Activated CD4-positive, CD25-positive, alpha-beta regulatory T cell treated with anti-CD3 and anti-CD28 coated beads, Interleukin-2, amount 50 U/mL, for 24 hours (primary cell): ENCODE measurements at places on chromosomes 5 and 9.

DNA sequence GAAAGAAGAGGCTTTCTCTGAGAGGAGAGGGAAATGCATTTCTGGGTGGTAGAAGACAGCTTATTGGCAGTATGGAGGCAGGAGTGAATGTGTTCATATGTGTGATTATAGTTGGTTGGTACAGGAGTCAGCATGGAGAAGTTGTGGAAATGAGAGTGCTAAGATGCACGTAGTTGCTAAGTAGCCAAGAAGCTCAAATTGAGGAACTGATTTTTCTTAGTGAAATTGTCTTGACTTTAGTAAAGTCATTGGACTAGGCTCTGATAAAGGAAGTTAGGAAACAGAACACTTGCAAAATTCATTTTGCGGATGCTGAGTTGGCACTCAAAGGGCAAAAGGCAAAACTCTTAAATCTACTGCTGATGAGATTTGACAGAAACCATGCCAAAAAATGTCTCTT, 158.9 kb upstream of the VCAN start:
- no peak for ATAC-seq

DNA sequence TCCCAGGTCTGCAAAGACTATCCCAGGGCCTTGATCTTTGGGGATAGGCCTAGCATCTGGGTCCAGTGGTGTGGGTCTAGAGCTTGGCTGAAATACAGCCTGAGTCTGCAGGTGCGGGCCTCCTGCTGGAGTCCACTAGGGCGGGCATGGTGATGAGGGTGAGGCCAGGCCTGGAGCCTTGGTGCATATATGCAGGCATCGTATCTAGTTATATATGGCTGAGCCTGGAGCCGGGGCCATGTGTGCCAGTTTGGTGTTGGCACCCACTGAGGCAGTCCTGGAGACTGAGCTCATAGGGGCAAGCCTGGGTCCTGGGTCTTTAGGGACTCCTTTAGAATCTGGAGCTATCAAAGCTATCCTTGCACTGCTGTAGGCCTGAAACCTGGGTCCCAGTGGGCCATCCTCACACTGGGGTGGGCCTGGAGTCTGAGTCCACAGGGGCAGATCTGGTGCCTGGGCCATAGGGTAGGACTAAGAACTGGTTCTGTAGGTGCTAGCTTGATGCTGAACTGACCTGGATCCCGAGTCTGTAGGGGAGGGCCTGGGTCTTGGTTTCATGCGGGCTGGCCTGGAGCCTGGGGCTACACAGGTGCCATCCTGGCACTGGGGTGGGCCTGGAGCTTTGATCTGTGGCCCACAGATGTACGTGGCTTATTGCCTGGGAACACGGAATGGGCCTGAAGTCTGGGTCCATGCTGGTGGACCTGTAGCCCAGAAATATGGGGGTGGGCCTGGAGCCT, 346.5 kb upstream of the MEF2C start:
- ATAC-seq, result no peak

DNA sequence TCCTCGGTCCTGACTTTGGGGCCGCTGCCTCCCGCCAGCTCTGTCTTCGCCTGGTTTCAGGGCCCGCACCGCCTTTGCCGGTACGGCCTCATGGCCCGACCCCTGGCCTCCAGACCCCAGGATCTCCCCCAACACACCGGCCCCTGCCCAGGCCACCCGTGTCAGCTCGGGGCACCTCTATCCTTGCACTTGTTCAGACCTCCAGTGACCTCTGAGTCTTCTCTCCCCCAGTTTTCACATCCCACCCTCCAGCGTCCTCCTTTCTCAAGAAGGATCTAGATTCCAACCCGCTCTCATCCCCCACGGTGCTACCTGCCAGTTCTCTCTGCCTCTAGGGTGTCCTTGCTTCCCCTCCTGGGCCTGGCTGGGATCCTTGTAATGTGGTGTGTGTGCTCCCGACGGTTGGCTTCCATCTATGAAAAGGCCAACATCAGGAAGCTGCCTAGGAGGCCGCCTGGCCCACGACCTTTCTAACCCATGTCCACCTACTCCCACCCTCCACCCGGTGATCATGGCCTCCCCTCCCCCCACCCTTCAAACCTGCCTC, 61.1 kb downstream of the SPATA31C2 start:
- ATAC-seq, result no peak

- ATAC-seq, result no peak
These were observed 115.0 kb downstream of the KIAA1958 start for GRCh38 chr9:112601636-112602035.

DNA sequence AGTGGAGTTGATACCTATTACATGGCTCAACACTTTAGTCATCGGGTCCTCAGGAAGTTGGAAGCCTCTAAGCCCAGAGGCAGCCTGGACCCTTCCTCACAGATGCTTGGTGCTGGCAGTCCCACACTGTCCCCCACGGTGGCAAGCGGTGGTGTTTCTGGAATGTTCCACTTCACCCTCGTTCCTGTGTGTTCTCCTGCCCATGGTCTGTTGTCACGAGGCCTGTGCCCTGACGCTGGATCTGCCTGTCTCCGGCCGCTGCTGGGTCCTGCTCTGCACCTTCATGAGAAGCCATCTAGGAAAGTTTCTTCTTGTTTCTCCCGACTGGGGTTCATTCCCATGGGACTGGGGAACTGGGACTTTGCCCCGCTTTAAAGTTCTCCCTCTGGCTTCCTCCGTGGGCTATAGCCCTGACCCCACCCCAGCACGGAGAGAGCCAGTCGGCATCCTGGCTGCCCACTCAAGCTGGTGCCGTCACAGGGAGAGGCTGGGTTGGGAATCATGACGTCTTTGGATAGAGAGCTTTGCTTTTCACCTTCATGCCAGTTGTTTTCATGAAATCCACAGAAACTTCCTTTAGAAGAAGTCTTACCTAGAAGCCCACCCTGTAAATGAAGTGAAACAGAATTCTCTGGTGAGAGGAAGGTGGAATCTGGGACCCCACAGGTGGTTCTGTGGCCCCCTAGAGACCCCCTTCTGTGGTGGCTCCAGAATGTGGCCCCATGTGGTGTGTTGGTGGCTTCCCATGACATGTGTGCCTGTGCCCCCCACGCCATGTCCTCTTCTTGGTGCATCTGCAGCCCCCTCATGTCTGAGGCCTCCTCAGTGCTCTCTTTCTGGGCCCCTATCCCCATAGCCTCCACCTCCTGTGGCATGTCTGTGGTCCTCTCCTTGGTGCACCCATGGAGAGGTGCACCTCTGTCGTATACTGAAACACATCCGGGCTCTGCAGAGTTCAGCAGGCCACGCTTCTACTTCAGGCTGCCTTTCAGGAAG, 43.8 kb downstream of the TRIP13 start:
- no peak for ATAC-seq

- ATAC-seq, result no peak
These were observed 4.9 kb downstream of the EDIL3 start for GRCh38 chr5:84379749-84380148.

- no peak for ATAC-seq
These were observed 736.4 kb upstream of the PTPRD start for GRCh38 chr9:11349187-11349586.

DNA sequence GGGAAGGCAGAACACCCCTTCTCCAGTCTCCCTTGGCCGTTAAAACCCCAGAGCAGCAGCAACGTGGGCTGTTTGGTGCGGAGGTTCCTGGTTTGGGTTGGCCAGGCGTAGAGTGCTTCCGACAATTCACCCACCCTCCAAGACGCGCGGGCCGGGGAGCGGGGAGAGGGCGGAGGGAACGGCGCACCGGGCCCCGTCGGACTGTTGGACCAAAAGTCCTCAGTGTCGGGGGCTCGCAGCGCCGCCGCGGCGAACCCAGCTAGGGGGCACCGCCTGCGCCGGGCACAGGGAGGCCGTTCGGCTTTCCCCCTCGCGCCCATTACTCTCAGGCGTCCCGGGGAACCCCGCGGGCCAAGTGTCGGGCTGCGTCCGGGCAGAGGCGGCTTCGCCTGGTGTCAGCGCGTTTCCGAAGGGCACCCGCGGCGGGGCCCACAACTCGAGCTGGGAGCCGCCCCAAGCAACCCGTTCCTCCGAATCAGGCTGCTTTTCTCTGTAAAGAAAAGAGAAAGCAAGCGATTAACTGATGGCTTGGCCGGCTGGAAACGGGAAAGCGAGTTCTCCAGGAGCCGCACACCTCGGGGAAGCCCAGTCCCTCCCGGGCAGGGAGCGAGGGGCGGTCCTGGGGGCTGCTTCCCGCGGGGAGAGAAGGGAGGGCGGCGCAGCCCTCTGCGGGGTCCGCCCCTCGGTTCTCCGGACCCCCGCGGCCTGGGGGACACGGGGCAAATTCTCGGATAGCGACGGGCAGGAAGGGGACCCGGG, 145.5 kb downstream of the ERCC6L2 start:
- ATAC-seq, result peak; percentile 32

GRCh38 chr9:18925880-18926279, 107.1 kb downstream of the SAXO1 start:
- ATAC-seq, result no peak

DNA sequence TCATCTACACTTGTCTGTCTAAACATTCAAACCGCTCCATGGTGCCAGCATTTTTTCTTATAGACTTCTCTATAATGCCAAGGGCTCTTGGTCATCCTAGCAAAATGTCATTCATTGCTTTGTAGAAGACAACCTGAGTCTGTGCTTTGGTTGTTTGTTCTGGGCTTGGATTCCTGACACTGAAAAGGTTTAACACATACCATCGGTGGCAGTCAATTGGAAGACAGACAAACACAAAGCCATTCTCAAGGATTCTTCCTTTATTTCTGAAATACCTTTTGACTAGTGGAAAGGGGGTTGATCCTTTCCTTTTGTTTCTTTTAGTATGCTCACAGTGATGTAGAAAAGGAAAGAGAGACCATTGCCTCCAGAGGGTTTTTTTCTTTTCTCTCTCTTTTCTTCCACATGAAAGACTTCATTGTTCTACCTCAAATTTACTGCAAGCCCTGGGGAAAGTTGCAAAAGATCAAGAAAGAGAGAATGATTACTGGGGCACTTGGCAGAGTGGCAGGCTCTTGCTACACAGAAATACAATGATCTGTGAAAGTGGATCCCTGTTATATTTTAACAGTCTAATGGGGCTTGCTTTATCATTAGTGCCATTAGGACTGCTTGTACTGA, 66.4 kb upstream of the TMC1 start:
- ATAC-seq, result no peak
